Activated T-cell treated with anti-CD3 and anti-CD28 coated beads for 1 hour (primary cell): ENCODE measurements at places on chromosomes 6 and 20.
A peak's percentile ranks its signal among the peaks of the same experiment; 100 is the strongest.

DNA sequence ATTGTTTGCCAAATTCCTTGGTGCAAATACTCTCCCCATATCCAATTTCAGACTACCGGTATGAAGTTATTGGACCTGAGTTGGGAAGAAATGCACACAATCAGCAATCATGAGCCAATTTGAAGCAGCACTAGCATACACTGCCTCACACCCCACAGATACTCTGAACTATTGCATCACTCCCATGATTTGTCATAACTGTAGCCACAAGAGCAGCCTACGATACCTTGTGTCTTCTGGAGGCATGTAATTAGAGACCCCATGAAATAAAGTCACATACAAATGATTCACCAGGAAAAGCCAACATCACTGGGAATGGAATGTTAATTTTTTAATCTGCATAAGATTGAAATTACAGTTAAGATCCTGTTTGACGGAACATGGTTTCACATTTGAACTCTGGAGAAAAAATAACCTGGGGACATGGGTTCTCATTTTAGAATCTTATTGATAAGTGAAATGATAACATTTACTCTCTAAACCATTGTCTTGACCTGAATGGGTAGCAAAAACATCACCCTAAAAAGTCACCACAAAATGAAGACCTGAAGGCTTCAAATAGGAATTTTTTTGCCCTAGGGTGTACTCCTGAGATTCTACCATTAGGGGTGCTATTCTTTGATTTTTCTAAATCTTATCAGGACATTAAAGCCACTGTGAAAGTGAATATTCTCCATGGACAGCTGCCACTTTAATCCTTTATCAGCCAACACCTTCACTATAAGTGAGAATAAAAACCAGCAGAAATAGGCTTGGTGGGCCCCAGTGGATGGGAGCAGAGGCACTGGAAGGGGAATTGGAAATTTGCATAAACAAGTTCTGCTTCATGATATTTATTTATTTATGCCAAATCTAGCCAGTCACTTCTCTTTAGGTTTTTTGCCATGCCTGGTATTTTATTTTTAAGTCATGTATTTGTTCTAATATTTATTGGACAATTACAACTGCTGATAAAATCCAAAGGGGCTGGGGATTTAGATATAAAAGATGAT lies 34.5 kb upstream of the HBS1L start:
- no peak for DNase-seq

- no peak for DNase-seq
Observed at GRCh38 chr6:18021166-18021850, 33.9 kb upstream of the KIF13A start.

GRCh38 chr6:159169193-159169555 lies at the start of gene FNDC1:
Gene FNDC1, plus strand, starts transcription at chr6:159169400. Its CDS starts 197 bp downstream, at chr6:159169597.
- DNase-seq, result no peak

- DNase-seq, result no peak
Observed at GRCh38 chr6:30053682-30054081, 7.4 kb upstream of the POLR1H start.

- no peak for DNase-seq
Observed at GRCh38 chr6:100160930-100161329, 166.9 kb upstream of the MCHR2 start.

DNA sequence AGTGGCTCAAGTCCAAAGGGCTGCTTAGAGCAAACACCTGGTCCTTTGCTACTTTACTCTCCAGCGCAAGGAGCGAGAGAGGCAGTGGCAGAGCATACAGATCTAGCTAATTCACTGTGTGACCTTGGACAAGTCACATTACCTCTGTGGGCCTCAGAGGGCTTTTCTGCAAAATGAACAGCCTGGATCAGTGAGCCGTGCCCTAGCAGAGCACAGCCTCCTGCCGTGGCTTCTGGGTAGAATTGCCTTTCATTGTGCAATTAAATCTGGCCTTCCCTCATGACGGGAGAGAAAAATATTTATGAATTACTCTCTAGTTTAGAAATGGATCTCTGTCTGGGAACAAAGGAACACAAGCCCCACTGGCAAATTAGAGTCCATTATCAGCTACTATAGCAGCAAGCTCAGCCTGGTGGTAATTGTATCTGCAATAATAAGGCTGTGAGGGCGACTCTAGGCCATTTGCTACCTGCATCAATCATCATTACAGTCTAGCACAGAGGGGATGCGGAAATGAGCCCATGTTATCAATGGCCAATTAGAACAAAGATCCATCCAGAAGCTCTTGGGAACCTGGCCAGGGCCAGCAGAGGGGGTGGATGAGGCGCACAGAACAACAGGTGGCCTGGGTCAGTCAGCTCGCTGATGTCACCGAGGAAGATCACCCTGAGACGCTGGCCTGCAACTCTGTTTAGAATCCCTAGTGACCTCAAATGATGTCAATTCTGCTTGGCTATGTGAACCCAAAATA lies 114.2 kb upstream of the LY86 start:
- DNase-seq, result no peak

DNA sequence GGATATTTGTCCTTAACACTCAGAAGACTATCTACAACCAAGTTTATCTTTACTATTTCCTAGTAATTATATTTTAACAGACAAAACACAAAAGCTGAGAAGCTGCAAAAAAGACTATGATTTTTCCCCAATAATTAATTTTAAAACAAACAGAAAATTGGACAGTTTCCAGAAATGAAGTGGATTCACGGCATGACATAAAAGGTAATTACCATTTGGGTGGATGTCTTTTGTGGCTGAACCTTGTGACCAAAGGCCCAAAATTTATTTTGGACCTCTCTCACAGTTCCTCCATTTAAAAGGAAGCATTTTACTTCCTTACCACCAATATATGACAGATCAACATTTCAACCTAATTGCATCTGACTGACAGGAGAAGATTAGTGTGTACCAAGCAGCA lies 90.2 kb downstream of the GMDS start:
- DNase-seq, result no peak

DNA sequence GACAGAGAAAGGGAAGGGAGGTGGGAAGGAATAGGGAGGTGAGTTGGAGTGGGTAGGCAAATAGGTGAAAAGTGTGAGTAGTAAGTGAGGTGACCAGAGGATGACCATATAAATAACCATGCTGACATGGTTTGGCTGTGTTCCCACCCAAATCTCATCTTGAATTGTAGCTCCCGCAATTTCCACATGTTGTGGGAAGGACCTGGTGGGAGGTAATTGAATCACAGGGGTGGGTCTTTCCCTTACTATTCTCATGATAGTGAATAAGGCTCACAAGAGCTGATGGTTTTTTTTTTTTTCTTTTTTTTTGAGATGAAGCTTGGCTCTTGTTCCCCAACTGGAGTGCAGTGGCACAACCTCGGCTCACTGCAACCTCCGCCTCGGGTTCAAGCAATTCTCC lies 21.5 kb upstream of the SMIM13 start:
- no peak for DNase-seq

DNA sequence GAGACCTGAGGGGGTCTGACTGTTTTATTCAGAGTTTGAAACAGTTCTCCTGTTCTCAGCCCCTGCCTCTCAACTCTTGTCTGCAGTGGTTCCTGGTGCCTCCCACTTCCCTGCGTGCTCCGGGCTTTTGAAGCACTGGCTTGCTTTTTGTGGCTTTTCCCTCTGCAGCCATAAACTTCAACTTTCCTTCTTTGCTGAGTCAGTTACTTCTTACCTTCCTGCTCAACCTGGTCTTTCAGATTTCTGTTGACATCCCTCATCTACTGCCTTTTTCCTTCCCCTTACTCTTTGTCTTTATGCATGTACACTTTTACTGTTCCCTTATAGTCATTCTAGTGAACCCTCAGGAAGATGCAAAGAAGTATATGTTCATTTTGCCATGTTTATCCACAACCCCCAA lies 57.4 kb downstream of the ASXL1 start:
- no peak for DNase-seq

DNA sequence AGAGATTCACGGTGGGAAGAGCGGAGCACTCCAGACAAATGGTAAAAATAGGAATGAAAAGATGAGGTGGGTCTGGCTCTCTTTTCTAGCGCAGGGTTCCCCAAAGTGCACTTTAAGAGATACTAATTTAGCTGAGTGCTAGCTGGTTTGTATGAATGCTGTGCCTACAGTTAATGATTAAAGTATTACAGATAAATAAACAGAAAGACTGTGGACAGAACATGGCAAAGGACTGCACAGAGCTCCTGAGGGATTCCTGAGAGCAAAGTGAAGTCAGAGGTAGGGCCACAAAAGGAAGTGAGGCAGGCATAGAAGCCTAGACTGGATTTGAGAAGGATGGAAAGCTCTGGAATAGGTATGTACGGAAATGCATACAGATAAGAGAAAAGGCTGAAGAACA lies 114.5 kb downstream of the INSM1 start:
- no peak for DNase-seq

DNA sequence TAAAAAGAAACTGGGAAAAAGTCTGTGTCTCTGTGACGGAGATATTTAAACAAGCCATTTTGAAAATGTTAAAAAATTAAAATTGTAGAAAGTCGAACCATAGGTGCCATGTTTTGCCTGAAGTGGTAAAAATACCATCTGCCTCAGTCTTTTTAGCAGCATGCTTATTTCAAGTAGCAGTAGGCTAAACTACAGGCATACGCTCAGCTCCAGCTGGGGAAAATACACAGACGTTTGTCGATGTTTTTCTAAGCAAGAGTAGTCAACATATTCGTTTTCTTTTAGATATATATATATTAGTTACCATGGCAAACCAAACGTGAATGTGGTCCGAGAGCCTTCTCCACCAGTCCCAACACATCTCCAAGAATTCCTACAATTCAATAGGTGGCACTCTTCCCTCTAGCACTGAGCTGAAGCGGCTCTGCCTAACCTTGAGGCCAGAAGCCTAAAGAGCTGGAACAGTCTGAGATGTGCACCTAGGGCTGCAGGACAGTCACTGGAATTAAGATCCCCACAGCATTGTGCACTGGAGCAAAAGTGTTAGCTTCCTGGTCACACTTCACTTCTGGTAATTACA lies 70.2 kb upstream of the BEND3 start:
- no peak for DNase-seq

DNA sequence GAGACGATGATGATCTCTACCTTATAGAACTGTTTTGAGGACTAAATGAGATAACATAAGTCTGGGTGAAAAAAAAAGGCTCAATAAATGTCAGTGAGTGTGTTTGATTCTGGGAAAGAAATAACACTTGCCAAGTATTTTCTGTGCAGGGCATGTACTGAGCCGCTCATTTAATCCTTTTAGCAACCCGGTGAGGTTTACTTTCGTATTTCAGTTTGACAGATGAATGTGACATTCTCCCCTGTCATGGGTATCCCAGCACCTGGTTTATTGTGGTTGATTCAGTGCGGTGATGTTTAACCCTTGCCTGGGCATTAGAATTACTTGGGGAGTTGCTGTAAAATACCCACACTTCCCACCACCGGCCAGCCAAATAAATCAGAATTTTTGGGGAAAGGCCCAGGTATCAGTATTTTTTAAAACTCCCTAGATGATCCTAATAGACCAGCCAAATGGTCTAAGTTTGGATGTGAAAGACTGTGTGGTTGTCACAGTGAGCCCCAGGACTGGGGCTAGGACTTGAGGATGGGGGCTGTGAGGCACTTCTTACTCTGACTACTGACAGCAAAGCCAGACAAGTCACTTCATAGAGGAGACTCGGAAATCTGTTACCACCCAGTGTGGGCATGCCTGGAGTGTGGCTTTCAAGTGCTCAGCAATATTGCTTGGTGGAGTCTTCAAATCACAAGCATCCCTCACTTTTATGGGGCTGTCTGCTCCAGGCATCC lies 100.2 kb upstream of the KCNG1 start:
- no peak for DNase-seq

GRCh38 chr6:115969930-115970273 lies 90.8 kb downstream of the FRK start:
- DNase-seq, result no peak

- DNase-seq, result peak; percentile 4
Observed at GRCh38 chr6:159788753-159789376, 537 bp downstream of the TCP1 start.

- DNase-seq, result no peak
Observed at GRCh38 chr20:63317061-63317460, 24.1 kb downstream of the COL20A1 start.

DNA sequence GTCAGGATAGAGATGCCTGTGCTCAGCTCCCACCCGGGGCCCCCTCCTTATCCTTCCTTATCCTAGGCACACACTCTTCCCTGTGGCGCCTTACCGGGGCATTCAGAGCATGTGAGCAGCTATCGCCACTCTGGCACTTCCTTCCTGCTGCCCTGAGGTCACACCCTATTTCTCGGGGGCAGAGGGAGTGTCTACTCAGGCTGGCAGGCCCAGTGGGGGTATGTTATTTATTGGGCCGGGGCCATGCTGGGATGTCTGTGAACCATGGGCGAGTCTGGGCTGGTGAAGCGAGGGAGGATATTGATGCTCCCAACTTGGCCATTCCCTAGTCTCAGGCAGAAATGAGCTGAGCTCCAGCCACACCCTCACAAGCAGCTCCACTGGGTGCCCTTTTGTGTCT lies 3.9 kb upstream of the LY6G6D start:
- DNase-seq, result no peak

GRCh38 chr6:44265722-44266233 lies 427 bp upstream of the NFKBIE start:
- no peak for DNase-seq

DNA sequence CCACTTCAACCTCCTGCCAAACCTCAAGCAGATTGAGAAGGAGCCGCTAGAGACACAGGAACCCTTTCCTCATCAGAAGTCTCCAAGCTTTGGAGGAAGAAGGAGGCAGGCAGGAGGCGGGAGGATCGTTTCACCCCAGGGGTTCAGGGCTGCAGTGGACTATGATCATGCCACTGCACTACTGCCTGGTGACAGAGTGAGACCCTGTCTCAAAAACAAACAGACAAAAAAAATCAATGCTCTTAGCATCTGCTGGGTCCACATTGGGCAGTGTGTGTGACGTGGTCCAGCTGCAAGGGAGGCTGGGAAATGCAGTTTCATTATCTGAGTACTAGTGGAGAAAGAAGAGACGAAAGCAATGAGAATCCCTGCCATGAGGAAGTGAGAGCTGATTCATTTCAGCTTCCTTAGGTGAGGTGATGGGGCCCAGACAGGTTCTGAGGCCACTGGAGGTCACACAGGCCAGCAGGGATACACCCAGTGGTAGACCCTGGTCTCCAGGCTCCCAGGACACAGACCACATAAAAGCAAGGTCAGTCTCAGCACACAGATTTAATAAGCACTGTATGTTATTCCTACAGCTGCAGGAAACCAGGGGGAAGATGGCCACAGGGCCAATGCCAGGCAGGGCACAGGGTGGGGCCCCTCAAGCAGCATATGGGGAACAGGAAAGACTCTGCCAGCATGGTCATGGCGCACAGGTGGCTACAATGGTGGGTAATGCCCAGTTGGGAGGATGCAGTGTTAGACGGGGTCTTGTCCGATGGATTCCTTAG lies 4.3 kb downstream of the GFRA4 start:
- DNase-seq, result no peak

DNA sequence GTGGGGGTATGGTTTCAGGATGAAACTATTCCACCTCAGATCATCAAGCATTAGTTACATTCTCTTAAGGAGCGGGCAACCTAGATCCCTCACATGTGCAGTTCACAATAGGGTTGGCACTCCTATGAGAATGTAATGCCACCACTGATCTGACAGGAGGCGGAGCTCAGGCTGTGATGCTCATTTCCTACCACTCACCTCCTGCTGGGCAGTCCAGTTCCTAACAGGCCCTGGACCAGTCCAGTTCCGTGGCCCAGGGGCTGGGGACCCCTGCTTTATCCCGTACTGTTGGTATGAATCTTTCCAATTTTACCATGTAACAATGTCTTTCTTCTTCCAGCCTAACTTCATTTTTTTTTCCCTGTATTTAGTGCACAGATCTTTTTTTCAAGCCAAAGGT lies 94.9 kb downstream of the OGFRL1 start:
- DNase-seq, result no peak

GRCh38 chr20:21102603-21103311 lies 3.4 kb downstream of the LINC00237 start:
- DNase-seq, result no peak

- DNase-seq, result no peak
Observed at GRCh38 chr6:36633915-36634314, 39.8 kb downstream of the SRSF3 start.
